ENCODE measurements at places on chromosomes 12 and 14.

DNA sequence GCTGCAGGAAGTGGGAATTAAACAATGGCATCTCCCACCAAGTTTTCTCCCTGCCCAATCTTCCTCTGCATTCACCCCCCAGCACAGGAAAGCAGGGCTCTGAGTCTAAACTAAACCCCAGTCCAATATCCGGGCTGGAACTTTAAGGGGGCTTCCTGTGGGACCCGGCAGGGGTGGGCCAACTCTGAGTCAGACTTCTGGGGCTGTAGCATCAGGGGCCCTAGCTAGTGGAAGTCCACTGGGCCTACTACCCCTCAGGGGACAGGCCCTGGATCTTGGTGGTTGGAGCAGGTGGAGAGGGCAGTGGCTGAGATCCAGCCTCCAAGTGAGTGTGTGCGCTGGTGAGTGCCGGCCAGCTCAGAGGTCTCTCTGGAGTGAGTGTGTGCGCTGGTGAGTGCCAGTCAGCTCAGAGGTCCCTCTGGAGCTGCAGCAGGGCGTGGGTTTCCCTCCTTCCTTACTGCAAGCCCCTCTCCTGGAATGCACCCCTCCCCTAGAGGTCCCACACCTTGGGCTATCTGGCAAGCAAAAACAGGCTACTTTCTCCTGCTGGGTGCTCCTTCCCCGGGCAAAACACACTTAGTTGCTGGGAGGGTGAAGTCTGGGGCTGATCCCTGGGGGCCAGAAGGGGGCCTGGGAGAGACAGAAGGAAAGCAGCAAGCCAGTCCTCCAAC lies 5.6 kb upstream of the LHX5 start:
- DNase-seq = no peak

DNA sequence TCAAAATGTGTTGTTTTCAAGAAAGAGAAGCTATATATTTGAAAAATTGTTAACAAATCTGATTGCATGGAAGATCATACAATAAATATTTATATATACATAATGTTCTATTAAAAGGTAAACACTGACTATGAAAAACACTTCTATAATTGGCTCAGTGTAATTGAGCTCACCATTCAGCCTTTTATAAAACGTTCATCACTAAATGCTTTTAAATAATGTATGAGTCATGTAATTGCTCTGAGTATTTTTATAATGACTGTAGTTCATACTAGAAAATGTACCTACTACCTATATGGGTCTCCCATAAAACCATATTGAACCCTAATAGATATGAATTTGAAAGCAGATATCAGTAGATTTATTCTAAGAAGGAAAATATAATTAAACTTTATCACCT lies 240.4 kb upstream of the MGAT4C start:
- DNase-seq = no peak

DNA sequence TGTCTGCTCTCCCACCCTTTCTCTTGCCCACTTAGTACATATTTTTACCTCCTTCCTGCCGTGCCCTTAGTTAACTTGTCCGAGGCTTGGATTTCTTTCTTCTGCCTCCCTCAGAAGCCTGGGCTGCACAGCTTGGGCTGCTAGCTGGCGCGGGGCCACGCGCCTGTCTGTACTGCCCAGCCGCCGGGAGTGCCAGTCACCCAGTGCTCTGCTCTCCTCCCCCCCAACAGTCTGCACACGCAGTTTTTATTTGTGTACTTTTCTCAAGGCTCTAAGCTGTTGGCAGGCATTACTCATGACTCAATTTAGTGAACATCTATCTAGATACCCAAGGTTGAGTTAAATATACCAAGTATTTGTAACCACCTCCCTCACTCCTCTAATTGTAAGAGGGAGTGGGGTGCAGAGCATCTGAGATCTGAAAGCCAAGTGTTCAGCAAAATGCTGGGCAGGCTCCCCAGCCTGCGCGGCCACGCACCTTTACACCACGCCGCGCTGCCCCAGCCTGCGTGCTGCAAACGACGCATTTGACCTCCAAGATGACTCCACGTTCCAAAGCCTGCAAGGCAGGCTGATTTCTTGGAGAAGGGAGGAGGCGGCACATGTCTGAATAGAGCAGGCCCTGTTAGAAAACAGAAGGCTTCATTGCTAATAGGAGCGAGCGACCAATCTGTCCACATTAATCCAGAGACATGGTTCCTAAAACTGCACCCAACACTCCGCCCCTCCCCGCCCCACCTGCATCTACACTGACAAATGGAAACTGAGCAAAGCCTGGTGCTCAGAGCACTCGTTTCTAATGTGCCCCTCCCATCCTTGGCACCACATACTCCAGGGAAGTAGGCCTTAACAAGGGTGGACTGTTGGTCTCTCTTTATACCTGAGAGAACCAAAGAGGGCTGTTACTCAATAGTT lies 18.2 kb upstream of the CACNA2D4 start:
- DNase-seq = no peak

DNA sequence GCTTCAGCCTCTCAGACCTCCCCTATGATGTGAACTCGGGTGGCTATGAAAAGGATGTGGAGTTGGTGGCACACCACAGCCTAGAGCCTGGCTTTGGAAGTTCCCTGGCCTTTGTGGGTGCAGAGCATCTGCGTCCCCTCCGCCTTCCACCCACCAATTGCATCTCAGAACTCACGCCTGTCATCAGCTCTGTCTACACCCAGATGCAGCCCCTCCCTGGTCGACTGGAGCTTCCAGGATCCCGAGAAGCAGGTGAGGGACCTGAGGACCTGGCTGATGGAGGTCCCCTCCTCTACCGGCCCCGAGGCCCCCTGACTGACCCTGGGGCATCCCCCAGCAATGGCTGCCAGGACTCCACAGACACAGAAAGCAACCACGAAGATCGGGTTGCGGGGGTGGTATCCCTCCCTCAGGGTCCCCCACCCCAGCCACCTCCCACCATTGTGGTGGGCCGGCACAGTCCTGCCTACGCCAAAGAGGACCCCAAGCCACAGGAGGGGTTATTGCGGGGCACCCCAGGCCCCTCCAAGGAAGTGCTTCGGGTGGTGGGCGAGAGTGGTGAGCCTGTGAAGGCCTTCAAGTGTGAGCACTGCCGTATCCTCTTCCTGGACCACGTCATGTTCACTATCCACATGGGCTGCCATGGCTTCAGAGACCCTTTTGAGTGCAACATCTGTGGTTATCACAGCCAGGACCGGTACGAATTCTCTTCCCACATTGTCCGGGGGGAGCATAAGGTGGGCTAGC lies 7.0 kb upstream of the RPS26 start:
- no peak for DNase-seq

DNA sequence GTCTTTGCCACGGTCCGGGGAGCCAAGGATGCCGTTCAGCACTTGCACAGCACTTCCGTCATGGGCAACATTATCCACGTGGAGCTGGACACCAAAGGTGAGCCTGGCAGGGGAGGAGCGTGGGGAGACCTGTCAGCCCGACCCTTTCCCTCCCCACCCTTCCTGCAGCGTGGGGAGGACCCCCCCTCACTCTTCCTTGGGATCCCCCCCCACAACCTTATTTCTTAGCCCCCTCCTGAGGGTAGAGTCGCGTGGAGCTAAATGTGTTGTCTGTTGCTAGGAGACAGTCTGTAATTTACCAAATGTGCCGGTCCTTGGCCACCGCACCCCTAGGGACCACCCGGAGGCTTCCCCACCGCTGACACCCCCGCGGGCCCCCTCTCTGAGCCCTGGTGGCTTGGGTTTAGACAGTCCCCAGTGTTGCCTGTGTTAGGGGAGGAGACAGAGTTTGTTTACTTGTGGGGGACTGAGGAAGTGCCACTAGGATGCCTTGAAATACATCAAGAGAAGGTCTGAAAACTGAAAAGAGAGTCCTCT lies 2.3 kb downstream of the SETD1B start:
- DNase-seq = no peak

- peak; percentile 76 for DNase-seq
These were observed 50.9 kb upstream of the BICDL1 start for GRCh38 chr12:119938049-119938667.

DNA sequence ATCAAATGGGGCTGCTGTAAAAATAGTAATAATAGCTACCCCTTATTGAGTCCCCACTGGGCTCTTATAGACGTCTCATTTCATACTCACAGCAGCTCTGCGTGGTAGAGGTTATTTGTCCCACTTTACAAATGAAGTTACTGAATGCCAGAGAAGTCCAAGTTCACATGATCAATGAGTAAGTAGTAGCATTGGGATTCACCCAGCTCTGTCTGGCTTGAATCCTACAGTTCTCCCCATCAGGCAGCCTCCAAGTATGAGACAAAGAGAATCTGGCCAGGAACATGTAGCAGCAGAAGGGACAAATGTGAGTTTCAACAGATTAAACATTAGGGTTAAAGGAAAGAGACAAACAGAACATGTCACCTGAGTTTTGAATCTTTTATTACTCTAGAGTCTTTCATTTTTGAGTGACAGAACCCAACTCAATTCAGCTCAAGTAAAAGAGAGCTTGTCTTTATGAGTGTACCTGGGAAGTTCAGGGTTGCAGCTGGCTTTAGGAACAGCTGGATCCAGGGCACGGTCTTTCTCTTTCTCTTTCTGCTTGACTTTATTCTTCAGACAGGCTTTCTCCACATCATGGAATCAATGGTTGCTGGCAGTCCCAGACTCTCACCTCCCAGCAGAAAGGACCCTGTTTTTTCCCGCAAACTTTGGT lies 64.1 kb upstream of the JDP2 start:
- DNase-seq = no peak

DNA sequence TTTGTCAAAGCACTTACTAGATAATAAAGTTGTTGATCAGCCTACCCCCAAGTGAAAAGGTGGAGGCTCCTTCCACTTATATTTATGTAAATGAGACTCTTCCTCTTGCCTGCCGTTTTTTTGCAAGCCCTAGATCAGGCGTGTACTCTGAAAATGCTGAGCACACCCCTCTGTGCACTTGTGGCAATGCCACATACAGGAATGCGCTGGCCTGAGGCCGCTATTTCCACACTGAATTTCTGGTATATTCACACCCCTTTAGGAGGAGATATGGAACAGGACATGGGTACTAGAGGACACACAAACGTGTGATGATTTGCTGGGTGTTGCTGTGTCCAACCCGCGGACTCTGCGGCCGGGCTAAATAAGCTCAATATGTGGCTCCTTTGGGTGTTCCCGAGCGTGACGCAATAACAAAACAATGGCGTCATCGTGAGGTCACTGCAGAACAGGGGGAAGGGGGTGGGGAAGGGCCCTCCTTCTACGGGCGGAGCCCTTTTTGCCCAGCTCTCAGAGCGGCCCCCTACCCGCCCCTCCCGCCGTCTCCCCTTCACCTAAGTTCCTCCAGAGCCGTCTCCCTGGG lies 554 bp upstream of the TSPAN31 start:
- peak; percentile 76 for DNase-seq

DNA sequence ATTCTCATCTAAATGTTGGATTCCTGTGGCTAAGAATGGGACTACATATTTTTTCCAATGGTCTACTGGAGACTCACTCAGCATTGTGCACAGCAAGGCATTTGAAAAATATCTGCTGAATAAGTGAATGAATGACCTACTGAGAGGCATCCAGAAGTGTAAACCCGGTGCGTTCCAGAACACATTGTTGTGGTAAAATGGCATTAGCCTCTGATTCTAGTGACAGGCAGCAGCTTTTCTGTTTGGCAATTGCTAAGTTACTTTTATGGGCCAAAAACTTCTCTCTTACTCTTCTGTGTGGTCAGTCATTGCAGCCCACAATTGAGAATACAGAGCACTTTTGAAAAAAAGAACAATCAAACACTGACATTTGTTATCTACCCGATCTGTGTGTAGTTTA lies 36.5 kb downstream of the WIF1 start:
- DNase-seq = no peak
